ENCODE measurements at places on chromosomes 2 and 18. TPM values are rescaled to one million over a fixed set of nuclear protein-coding genes. Genes with fewer than 3 reads are reported as not detected.

PLGLB2 gene
- total RNA-seq = 0.53 TPM

- H3K4me1 ChIP-seq = peaks cover 9% of the 10 kb centered on the region
- H3K36me3 ChIP-seq = peaks cover 24% of the 10 kb centered on the region
- H3K4me3 ChIP-seq = no peak overlapping the region
- no peaks in the 10 kb centered on the region for H3K27me3 ChIP-seq
Measured at GRCh38 chr18:5285326-5285725, 10.2 kb downstream of the ZBTB14 start.

GRCh38 chr2:31896293-31896692, 114.5 kb downstream of the MEMO1 start:
- H3K4me3 ChIP-seq = no peak overlapping the region
- H3K27ac ChIP-seq = no peak overlapping the region
- no peak for DNase-seq
- H3K4me1 ChIP-seq = no peaks in the 10 kb centered on the region
- no peaks in the 10 kb centered on the region for H3K27me3 ChIP-seq

CREG2 gene
- not detected for total RNA-seq

- H3K4me1 ChIP-seq = no peaks in the 10 kb centered on the region
- no peak for DNase-seq
- peaks cover 5% of the 10 kb centered on the region for H3K27me3 ChIP-seq
- no peak overlapping the region for H3K4me3 ChIP-seq
- H3K27ac ChIP-seq = no peak overlapping the region
Measured at GRCh38 chr2:232652505-232652851, 19.1 kb downstream of the EFHD1 start.

CD8A gene
- total RNA-seq = 667 TPM

All from activated CD8-positive, alpha-beta T cell treated with anti-CD3 and anti-CD28 coated beads, Interleukin-2, amount 10 ng/mL, durations not matched to agents 7 days and 5 days (primary cell).